Fibroblast of skin of right biceps (primary cell): ENCODE measurements at places on chromosomes 5 and 9.

- DNase-seq = peak; percentile 40
Measured at GRCh38 chr5:169944922-169945680, 35.2 kb downstream of the INSYN2B start.

- DNase-seq = peak; percentile 69
Measured at GRCh38 chr9:137277329-137278041, at the start of gene TOR4A. Gene TOR4A, plus strand, starts transcription at chr9:137277726. Its CDS starts 964 bp downstream, at chr9:137278690.

- DNase-seq = no peak
Measured at GRCh38 chr9:86754581-86755560, 192.4 kb downstream of the GAS1 start.

DNA sequence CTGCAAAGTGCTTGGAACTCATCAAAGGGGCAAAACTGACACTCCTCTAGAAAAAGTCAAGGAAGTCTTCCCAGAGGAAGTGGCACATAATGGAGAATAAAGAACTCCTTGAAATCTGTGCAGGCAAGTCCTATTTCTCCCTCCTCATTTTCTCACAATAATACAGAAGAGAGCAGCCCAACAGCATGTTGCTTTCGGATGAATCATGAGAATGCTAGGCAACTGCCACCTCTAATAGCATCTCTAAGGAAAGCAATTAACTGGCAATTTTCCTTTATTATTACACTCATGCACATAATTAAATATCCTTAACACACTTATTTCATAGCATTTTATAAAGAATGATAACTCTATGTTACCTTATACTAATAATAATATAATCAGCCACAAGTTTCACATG lies 122.2 kb upstream of the PTGER4 start:
- DNase-seq = peak; percentile 31
